ENCODE measurements at places on chromosomes 3 and 15. TPM values are rescaled to one million over a fixed set of nuclear protein-coding genes. Genes with fewer than 3 reads are reported as not detected.

Gene TMEM108
- not detected for total RNA-seq

Gene SAMMSON
- total RNA-seq = not detected

Gene CDCP1
- total RNA-seq = 0.63 TPM

Gene CKMT1B
- not detected for total RNA-seq

Gene CHD2
- 59.7 TPM for total RNA-seq

Gene ASB14
- not detected for total RNA-seq

Gene NOX5
- not detected for total RNA-seq

Gene THPO
- not detected for total RNA-seq

Gene CTXN2
- not detected for total RNA-seq

Gene CHRM5
- total RNA-seq = not detected

Gene ZNF620
- total RNA-seq = 3.1 TPM

Gene IQSEC1
- 17.1 TPM for total RNA-seq

Gene GPR87
- total RNA-seq = 2.7 TPM

Gene IGSF11
- total RNA-seq = not detected

Gene ZKSCAN7
- 2.0 TPM for total RNA-seq

Gene PDIA3
- 498 TPM for total RNA-seq

Gene ADAMTS9
- 0.08 TPM for total RNA-seq

Gene CCR3
- total RNA-seq = not detected

Gene KNL1
- 2.9 TPM for total RNA-seq

Gene OR5H14
- not detected for total RNA-seq

Gene TFRC
- total RNA-seq = 554 TPM

Gene SAXO2
- total RNA-seq = 0.91 TPM

Gene AADACL2
- total RNA-seq = not detected

Gene GABRR3
- total RNA-seq = not detected

Gene MYO1E
- 3.9 TPM for total RNA-seq

Gene MAP6D1
- total RNA-seq = 1.4 TPM

Gene CP
- 0.91 TPM for total RNA-seq

Gene ZIC4
- total RNA-seq = not detected

Gene TP63
- not detected for total RNA-seq

Gene OR5AC2
- not detected for total RNA-seq

Gene CYP8B1
- total RNA-seq = 0.05 TPM

Gene ERC2
- total RNA-seq = not detected

Gene XCR1
- not detected for total RNA-seq

Gene CCR2
- total RNA-seq = 0.18 TPM
